CD4-positive, alpha-beta T cell treated with Interleukin-17A for 1 hour (primary cell): ENCODE measurements at places on chromosomes 13 and 19.
A peak's percentile ranks its signal among the peaks of the same experiment; 100 is the strongest.

- DNase-seq: peak; percentile 27
Observed at GRCh38 chr13:50911081-50911631, 1.6 kb downstream of the RNASEH2B start.

DNA sequence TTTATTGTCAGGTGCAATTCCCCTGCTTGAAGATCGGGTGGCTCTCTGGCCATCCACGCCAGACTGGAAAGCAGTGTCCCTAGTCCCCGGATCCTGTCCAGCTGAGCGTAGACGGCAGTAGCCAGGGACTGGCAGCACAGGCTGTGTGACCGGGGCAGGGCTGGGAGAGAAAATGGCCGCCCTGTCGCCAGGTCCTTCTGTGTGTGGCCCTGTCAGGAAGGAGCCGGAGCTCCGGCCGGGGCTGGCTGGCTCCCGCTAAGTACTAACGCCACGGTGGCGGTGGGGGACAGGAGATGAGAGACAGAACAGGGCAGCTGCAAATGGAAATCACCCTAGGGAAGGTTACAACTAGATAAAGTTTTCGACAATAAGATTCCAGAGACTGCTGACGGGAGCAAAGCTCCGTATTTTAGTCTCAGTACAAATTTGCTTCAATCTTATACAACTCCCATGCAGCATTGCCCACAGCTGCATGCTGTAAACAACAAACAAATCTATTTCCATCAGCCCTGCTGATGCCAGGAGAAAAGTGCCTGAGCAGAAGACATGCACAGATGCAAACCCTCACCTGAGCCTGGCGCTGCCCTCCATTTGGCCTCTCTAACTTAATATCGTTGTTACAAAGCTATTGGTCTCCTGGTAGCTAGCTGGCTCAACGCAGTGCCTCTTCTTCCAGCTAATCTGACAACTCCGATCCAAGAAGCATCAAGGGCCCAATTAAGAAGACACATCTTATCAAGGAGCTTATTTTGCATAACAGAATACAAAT lies 253.0 kb downstream of the TSHZ3 start:
- no peak for DNase-seq

- no peak for DNase-seq
Observed at GRCh38 chr19:18504886-18505610, 16.8 kb downstream of the ELL start.

DNA sequence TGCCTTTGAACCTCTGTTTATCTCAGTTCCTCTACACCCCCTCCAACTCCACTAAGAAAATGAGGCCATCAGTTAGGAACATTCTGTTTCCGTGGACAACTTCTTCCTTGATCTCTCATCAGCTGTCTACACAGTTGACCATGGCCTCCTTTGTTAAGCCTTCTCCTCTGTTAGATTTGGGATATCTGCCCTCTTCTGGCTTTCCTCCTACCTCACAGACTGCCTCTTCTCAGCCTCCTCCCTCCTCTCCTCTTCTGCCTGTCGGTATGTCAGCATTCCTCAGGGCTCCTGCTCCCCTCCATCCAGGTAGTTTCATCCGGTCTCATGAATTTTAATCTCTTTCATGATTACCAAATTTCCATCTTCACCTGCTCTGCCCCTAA lies 454.9 kb downstream of the FOXO1 start:
- no peak for DNase-seq

GRCh38 chr13:78602561-78603239 lies 652 bp downstream of the POU4F1 start:
- peak; percentile 28 for DNase-seq

DNA sequence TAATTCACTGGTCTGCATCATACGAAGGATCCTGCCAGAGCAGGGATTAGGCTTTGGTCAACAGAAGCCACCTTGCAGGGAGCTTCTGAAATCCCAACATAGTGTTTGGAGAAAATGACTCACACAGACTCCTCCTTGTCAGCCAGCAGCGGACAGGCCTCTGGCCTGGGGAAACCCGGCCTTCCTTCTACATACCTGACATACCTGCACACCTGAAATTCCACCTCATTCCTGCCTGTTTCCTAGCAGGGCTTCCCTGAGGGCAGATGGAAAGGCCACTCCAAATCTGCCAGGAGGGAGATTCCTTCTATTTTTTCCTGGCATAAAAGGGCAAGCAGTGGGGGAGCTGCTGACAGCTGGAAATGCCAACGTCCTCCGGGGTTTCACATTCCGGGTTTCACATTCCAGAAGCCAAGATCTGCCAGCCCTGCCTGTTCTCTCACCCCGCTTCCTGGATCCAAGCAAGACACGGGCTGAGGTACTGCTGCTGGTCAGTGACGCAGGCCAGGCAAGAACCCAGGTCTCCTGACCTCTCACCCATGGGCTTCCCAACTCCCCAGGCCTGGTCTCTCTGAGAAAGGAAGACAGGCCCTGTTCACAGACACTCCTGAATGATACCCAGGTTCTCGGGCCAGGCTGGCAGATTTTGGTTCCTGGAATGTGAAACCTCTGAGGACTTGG lies 18.2 kb upstream of the IGFL1 start:
- DNase-seq: no peak

DNA sequence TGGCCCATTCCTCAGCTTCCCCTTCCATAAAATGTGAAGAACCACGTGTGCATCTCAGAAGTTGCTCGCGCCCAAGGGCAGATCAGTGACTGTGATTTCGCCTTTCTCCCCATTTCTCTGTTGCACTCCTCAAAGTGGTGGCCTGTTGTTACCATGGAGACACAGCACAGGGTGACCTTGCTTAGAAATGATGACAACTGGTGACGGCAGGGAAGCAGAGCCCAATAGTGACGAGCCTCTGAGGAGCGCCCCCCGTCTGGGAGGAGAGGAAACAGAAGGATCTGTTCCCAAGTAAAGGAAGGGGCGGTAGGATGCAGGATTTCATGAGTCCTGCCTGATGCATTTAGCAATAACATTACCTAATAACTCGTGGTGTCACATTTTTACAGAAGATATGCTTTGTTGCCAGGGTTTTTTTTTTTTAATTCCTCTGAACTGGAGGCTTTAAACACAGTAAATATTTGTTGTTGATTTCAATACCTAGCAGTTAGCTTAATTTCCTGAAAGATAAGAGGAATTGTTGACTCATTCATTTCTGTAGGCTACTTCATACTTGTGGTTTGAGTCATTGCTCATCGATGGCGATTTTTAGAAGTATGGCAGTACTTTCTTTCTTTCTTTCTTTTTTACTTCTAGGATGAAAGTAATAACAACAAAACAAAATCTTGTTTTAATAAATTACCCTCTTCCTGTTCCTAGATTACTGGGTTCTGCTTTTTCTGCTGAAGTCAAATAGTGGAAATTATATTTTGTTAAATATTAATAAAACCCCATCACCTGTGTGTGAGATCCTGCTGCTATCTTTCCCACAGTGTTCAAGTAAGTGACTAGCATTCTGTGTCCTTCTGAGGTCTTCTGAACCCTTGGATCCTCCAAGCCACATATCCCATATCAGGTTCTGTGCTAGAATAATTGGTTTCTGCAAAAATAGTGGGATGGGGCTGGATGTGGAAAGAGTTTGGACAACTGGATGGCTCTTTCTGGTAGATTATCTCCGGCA lies 36.0 kb downstream of the MBNL2 start:
- DNase-seq: peak; percentile 16

- DNase-seq: no peak
Observed at GRCh38 chr19:48959341-48960239, 4.9 kb downstream of the BAX start.

DNA sequence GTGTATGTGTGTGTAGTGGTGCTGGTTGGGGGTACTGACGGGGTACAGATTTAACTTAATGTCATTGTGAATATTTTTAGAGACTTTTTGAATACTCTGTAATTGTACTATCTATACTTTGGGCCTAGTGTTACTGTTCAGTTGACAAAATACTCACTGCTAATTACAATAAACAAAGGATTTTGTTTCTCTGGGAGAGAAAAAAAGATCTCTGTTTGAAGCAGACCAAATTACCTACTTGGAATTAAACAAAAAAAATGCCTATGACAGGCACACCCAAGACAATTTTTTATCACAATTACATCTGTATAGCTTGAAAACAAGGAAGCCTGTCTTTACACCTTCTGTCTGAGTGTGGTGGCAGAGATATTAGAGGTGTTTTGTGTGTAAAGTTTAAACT lies 45.1 kb downstream of the OLFM4 start:
- DNase-seq: no peak

GRCh38 chr19:46524308-46524707 lies 28.6 kb upstream of the PNMA8B start:
- no peak for DNase-seq

DNA sequence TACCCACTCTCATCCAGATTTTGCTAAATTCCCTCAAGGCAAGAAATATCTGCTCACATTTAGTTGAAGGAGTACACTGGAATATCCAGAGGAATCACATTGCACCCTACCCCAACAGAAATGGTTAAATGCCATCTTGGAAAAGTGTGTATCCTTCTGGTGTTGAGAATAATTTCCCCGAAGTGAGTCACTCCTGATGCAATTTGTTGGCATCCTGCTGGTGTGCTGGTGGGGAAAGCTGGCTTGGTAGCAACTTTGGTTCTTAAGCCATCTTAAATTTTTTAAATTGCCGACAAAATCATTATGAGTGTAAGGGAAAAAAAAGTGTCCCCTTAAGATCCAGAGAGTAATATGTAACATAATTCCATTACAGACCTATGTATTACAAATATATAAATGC lies 337.3 kb upstream of the DACH1 start:
- DNase-seq: no peak

- peak; percentile 91 for DNase-seq
Observed at GRCh38 chr19:10269333-10270179, 1.4 kb upstream of the ICAM1 start.

DNA sequence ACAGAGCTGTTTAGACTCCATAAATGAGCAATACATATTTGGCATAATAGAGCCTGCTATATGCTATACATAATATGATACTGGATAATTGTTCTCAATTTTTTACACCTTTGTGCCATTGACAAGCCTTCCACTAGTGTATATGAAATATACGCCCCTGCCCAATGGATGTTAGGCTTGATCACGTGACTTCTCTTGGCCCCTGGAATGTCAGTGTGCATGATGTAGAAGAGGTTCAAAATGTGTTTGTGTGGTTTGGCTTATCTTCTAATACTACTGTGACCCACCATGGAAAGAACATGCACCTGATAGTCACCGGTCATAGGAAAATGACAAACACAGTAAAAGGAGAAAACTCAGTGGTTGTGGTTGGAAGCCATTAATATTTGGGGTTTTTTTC lies 479.4 kb downstream of the PCDH20 start:
- no peak for DNase-seq

GRCh38 chr19:48556825-48557224 lies 4.9 kb downstream of the SULT2B1 start:
- no peak for DNase-seq

DNA sequence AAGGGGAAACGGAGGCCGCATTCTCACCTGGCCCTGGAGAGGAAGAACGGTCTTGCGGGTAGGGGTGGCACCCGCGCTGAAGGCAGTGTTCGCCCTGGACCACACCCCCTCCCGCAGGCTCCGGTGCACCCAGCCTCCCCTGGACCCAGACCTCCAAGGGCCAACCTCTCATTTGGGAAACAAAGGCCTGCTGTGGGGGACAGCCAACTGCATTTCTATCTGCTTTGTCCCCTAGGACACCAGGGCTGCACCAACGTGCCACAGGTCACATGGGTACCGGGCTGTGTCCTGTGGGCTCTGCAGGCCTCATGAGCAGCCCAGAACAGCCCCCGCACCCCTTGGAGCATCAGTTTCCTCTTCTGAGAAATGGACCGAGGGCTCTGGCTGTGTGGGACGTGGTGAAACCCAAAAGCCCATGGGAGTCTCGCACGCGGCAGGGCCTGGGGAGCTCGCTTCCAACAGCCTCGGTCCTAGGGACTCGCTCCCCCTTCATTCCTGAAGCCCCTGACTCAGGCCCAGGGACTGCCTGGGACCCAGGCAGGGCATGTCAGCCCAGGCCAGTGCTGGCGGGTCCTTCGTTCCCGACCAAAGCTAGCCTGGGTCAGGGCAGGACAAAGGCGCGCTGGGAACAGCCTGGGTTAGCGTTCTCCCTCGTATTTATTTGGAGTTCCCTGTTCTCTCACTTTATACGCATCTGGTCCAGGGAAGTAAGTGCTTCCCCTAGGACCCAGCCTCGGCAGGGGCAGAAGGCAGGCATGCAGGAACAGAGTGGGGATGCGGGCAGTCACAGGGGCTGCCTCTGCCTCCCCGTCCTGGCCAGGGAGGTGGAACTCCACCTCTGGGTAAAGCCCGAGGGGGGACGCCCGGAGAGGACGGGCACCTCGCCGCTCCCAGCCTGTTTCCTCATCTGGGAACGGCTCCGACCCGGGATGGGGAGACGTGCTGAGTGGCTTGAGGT lies 4.6 kb downstream of the TCF3 start:
- no peak for DNase-seq

DNA sequence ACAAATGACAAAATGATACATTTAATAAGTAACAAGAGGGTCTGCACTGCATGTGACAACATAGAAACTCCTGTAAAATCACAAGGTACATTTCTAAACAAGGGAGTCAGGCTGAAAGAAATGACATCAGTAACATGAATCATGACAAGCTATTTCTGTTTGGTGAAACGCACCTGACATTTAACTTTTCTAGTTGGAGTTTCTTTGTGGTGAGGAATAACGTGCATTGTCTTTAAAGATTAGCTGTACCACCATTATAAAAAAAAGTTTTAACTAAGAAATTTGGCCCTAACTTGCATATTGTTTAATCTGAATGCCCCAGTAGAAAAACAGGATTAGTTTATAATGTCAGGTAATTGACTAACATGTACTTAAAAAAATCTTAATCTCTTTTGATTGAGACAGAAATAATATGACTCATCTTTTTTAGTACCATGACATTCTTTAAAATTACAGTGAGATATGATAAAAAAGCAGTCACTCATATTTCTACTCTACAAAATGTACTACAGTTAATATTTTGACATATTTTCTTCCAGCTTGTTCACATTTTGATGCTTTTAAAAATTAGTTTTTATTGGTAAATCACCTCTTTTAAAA lies 418.2 kb downstream of the KLF12 start:
- DNase-seq: no peak

GRCh38 chr19:16920816-16921529 lies 32.2 kb downstream of the F2RL3 start:
- no peak for DNase-seq

- no peak for DNase-seq
Observed at GRCh38 chr13:52109116-52109670, 19.7 kb downstream of the NEK5 start.

DNA sequence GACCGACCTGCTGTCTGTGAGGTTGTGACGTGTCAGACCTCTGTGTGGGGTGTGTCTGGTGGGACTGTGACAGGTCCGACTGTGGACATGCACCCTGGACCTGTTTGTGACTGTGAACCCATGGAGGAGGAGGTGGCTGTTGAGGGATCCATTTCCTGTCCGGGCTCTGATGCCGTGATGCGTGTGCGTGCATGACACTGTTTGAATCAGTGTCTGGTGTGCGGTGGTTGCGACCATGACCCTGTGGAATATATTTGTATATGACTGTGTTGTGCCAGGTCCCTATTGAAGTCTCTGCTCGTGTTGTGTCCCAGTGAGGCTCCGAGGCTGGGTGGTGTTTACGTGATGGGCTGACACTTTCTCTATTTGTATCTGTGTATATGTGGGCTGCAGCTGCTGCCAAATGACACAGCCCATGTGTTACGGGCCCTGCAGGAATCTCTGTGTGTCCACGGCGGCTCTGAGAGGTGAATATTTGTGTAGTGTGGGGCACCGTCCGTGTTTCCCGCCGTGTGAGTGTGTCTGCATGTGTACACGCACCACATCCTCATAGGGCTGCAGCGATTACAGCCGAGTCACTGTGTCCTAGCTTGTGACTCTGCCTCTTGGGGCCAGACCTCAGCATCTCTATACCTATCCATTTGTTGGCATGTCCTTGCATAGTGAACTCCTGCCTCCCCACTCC lies 18.3 kb downstream of the CCDC97 start:
- DNase-seq: no peak

- no peak for DNase-seq
Observed at GRCh38 chr19:3007975-3008374, 21.1 kb downstream of the TLE2 start.
